Lung microvascular endothelial cell (primary cell): ENCODE measurements at places on chromosomes 13 and 19.

- no peak for DNase-seq
Measured at GRCh38 chr19:10784257-10784656, 51.8 kb downstream of the TMED1 start.

DNA sequence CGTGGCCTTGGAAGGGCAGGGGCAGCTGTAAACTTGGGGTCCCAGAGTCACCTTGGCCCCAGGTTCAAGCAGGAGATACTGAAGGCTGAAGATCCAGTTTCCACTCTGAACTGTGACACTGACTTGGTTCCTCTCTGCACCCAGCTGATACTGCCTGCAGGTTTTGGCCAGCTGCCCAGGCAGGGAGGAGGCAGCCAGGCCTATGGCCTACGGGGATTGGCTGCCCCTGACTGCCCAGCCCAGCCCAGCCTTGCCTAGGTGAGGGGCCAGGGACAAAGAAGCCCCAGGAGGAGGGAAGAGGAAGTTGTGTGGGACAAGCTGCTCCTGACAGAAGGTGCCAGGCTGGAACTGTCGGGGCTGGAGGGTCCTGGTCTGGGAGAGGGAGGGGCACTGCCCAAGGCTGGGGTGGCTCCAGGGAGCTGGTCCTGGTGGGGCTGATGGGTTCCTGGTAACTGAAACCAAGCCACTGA is 51.7 kb upstream of the CYP4F8 start:
- DNase-seq: no peak

GRCh38 chr13:27556109-27556508 is 64.2 kb downstream of the LNX2 start:
- peak; percentile 79 for DNase-seq

GRCh38 chr19:18401580-18402112 is 4.2 kb upstream of the LRRC25 start:
- no peak for DNase-seq

GRCh38 chr19:51564791-51565190 is 6.3 kb upstream of the ZNF175 start:
- DNase-seq: no peak

GRCh38 chr13:72586518-72586917 is 140.9 kb downstream of the MZT1 start:
- no peak for DNase-seq

DNA sequence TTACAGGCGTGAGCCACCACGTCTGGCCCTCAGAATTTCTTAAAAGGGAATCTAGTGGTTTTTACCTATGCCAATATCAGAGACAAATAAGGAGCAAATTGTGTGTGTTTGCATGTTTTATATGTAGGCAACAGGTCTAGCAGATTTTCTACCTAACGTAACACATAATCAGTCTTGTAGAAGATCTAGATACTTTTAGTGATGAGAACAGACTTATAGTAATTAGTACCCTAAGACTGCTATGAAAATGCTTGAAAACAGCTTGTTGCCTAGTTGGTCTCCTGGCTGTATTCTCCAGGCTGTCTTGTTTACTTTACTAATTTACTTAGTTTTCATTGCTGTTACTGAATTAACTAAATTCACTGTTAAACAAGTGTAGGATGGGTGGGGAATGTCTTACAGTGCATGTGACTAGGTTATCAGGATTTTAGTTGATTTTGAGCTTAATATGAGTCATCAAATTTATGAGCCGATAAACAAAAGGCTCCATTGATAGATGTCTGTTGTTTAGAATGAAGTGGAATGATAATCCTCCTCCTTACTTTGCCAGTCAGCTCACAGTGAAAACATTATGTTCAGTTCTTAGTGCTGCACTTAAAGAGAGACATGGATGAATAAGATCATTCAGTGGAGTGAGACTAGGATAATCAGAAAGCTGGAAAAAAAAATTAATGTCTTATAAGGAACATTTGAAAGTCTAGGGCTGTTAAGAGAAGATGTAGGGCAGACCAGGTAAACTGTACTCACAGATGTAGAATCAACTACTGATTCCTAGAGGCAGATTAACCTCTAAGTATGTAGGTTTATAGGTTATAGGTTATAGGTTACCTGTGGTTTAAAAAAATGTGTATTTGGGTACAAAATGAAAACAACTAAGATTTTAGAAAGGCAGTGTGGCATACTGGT is 22.4 kb downstream of the GTF2F2 start:
- no peak for DNase-seq

DNA sequence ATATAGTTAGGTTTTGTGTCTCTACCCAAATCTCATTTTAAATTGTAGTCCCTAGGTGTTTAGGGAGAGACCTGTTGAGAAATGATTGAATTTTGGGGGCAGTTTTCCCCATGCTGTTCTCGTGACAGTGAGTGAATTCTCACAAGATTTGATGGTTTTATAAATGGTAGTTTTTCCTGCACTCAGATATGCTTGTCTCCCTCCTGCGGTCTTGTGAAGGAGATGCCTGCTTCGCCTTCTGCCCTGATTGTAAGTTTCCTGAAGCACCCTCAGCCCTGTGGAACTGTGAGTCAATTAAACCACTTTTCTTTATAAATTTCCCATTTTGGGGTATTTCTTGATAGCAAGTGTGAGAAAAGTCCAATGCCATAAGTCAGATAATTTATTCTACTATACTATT is 1977.5 kb upstream of the PCDH20 start:
- no peak for DNase-seq

- DNase-seq: no peak
Measured at GRCh38 chr13:47893527-47893926, 107.5 kb downstream of the SUCLA2 start.

GRCh38 chr13:39597838-39598237 is 5.2 kb downstream of the LHFPL6 start:
- peak; percentile 88 for DNase-seq

DNA sequence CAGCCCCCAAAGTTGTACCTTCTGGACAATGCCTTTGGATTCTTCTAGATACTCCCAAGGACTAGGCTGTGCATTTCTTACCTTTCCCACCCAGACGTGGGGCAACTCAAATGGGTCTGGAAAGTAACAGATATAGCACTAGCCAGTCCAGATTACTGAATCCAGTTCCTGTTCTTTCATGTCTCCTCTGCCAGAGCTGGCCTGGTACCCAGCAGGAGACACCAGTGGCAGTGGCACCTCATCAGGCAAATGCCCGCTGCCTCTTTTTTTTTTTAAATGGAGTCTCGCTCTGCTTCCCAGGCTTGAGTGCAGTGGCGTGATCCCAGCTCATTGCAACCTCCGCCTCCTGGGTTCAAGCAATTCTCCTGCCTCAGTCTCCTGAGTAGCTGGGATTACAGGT is 43.2 kb downstream of the N4BP2L2 start:
- no peak for DNase-seq

DNA sequence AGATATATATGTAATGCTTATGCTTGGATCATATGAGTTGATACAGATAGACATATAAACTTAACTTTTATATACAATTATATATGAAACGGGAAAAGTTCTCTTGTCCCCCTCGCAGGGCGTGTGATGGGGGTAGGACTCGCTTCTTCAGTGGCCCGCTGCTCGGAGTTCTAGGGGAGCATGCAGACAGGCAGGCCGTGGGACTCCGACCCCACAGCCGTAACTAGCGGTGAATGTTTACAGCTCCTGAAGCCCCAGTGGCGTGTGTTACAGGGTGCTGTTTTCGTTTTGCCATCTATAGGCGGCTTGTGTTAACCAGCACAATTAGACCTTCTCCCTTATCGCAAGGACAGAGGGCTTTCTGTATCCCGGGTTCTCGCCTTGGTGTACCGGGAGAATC is 1899.8 kb downstream of the PCDH9 start:
- no peak for DNase-seq

GRCh38 chr19:16522559-16523377 is 19.5 kb downstream of the CHERP start:
- DNase-seq: no peak

- DNase-seq: peak; percentile 80
Measured at GRCh38 chr19:48780631-48781391, 25.5 kb downstream of the FGF21 start.

DNA sequence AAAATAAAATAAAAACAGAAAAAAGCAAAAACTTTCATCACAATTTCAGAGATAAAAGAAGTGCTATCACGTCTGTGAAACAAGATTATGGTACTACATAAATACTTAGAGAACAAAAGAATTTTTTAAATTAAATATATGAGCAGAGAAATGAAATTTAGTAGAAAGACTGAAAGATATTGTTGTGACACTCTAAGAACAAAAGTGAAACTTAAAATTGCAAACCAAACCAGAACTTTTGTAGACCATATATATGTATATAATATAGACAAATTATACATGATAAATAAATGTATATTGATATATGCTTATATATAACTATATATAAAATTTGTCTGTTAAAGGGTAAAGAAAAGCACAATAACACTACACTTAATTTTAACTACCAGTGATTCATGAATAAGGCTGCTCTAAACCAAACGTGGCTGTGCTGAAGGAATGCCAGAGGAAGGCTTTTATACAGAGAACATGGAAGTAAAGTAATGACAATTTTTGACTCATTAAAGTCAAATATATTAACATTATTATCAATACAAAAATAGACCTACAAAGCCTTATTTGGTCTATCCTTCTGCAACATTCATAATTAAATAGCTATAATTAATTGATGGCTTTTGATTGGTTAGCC is 1516.7 kb upstream of the PCDH20 start:
- no peak for DNase-seq

DNA sequence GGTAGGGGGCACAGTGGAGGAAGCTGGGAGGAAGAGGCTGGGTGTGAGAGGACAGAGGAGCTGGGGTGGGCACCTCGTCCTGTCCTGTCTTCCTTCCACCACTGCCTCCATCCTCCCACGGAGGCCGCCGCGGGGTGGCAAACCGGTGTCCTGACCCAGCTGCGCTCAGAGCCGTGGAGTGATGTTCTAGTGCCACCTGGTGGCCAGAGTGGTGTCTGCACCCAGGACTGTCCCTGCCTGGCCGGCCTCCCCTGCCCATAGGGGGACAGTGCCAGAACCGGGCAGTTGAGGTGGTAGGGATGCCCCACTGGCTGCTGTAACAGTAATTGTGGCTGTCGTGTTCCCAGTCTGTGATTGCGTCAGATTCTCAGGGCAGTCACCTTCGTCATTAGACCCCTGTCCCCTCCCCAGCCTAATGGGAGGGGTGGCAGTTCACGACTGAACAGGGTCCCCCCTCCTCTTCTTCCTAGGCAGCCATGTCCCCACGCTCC is 11.1 kb upstream of the ARRDC2 start:
- DNase-seq: peak; percentile 71

- no peak for DNase-seq
Measured at GRCh38 chr13:85685436-85685835, 113.8 kb downstream of the SLITRK6 start.

DNA sequence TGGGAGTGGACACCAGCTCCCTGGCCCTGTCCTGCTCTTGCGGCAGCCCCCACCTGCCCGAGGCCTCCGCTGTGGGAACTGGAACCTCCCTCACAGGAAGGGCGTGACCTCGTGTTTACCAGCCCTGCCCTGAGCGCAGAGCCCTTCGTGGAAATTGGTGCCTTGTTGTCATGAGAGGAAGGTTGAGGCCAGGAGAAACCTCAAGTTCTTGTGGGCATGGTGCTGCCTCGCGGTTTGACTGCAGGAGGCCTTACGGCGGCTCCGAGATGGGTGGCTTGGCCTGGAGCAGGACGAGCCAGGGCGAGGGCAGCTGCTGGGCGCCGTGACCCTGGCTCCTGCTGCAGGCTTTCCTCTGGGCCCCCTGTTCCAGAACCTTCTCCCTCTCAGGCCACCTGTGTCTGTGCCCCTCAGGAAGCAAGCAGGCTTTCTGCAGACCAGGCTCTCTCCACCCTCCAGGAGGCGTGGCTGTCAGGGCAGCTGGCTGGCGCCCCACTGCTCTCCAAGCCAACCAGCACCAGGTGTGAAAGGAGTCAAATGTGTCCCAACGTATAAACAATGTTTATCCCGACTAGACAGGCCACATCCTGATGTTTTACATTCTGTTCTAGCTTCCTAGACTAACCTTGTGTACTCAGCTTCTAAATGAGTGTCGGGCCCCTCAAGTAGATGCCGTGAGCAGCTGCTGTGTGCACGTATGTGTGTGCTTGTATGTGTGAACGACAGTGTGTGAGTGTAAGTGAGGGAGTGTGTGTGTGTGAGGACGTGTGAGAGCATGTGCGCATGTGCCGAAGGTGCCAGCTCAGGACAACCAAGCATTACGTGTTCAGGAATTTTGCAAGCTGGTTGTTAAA is 10.4 kb upstream of the RASA3 start:
- DNase-seq: no peak

- DNase-seq: peak; percentile 68
Measured at GRCh38 chr19:13146763-13147563, 3.2 kb downstream of the STX10 start.

- DNase-seq: peak; percentile 69
Measured at GRCh38 chr19:47324502-47324901, 7.5 kb upstream of the C5AR2 start.

DNA sequence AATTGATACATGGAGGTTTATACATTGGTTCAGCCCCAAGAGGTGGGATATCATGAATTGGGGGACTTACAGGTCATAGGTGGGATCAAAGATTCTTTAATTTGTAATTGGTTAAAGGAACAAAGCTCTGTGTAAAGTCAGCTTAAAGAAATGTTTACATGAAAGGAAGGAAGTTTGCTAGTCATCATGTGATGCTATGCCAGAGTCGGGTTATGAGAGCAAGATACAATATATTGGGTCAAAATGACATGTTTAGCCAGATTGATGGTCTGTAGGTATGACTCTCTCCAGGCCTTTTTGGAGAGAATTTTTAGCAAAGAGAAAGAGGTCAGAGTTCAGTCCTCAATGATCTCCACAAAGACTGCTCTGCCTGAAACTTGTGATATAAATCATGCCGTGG is 5.3 kb upstream of the CYSLTR2 start:
- DNase-seq: no peak

GRCh38 chr19:3511506-3512251 is 5.6 kb downstream of the FZR1 start:
- no peak for DNase-seq

GRCh38 chr19:29515706-29516357 is 10.0 kb upstream of the VSTM2B start:
- no peak for DNase-seq

DNA sequence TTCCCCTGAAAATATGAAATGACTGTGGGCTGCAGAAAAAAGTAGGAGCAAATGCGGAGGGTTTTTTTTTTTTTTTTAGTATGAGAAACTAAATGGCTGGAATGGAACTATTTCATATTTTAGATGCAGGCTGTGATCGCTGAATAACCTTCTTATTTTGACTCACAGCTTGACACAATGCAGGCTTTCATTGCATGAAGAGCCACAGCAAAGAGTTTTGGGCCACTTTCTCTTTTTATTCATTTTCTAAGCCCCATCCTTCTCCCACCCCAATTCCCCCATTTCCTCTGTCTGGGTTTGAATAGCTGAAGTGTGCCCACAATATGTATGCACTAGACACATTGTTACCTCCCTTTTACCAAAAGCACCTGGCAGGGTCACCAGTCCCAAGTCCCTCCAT is 125.9 kb downstream of the COG6 start:
- DNase-seq: no peak

- DNase-seq: no peak
Measured at GRCh38 chr13:99984461-99985240, 3.1 kb downstream of the ZIC2 start.
